ENCODE measurements at places on chromosomes 11 and 22. TPM values are rescaled to one million over a fixed set of nuclear protein-coding genes. Genes with fewer than 3 reads are reported as not detected.

The FEN1 gene
- total RNA-seq, result 7.5 TPM

The MPZL3 gene
- total RNA-seq, result 9.0 TPM

The GLB1L3 gene
- not detected for total RNA-seq

The LRRN4CL gene
- 1.2 TPM for total RNA-seq

The CCDC73 gene
- total RNA-seq, result not detected

The OR51L1 gene
- not detected for total RNA-seq

The KBTBD4 gene
- 18.2 TPM for total RNA-seq

The SCN2B gene
- 0.23 TPM for total RNA-seq

The PYGM gene
- 2.8 TPM for total RNA-seq

The DEPDC7 gene
- total RNA-seq, result 7.6 TPM

The VSTM5 gene
- 1.8 TPM for total RNA-seq

The SCGB1A1 gene
- total RNA-seq, result not detected

The KDM4D gene
- 0.32 TPM for total RNA-seq

The SYT12 gene
- not detected for total RNA-seq

The PRG2 gene
- total RNA-seq, result not detected

The MMP27 gene
- not detected for total RNA-seq

The ANGPTL5 gene
- total RNA-seq, result not detected

The LMNTD2 gene
- total RNA-seq, result 10.7 TPM

The RFPL3 gene
- total RNA-seq, result not detected

The SLC35E4 gene
- total RNA-seq, result 7.6 TPM

The MPZL2 gene
- total RNA-seq, result 72.4 TPM

The MRGPRF gene
- total RNA-seq, result 4.7 TPM

The DEUP1 gene
- total RNA-seq, result not detected

The OR52I1 gene
- not detected for total RNA-seq

The DKK3 gene
- 18.9 TPM for total RNA-seq

The CHRNA10 gene
- total RNA-seq, result 1.5 TPM

The SELENOM gene
- 83.4 TPM for total RNA-seq

The NXPE4 gene
- total RNA-seq, result 183 TPM

The FAM111B gene
- total RNA-seq, result 7.8 TPM

The APOL4 gene
- total RNA-seq, result 4.3 TPM

Measured in mucosa of descending colon (tissue), 3 donors.